Stimulated activated CD8-positive, alpha-beta memory T cell treated with anti-CD3 and anti-CD28 coated beads, Interleukin-7, amount 100 ng/mL, for 24 hours (primary cell): ENCODE measurements at places on chromosomes 11 and 22.

GRCh38 chr11:26028393-26028911 lies 303.5 kb upstream of the ANO3 start:
- DNase-seq = no peak

DNA sequence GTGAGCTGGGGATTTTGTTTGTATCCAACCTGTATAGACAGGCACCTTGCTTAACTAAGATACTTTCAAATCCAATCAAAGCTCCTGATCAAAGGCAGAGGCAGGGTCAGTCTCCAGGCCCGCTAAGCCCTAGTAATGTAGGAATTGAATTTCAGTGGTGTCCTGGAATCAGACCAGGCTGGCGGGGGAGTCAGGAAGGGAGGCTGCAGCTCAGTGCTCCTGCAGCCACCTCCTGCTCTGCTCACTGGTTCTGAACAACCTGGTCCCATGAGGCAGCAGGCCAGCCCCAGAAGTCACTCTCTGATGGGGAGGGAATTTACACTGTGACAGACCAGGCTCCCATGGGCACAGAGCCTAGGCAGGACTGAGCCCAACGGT lies 38.5 kb upstream of the GALNT18 start:
- no peak for DNase-seq

- DNase-seq = no peak
These were observed 11.1 kb downstream of the APOL3 start for GRCh38 chr22:36149441-36149840.

DNA sequence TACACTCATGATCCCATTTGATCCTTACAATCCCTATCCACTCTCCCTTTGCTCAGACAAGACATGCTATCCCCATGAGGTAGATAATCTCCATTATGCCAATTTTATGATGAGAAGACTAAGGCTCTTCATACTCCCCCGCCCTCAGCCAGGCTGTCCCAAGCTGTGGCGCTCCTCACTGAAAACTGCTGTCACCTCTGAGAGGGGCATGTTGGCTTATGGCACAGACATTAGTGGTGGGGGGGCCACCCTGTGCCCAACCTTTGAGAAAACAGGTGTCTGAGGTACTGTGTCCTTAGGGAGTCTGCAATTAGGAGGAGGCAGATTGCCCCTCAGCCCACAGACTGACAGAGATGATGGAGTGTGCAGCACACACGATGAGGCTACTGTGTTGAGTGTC lies 2.4 kb downstream of the DDTL start:
- DNase-seq = no peak

DNA sequence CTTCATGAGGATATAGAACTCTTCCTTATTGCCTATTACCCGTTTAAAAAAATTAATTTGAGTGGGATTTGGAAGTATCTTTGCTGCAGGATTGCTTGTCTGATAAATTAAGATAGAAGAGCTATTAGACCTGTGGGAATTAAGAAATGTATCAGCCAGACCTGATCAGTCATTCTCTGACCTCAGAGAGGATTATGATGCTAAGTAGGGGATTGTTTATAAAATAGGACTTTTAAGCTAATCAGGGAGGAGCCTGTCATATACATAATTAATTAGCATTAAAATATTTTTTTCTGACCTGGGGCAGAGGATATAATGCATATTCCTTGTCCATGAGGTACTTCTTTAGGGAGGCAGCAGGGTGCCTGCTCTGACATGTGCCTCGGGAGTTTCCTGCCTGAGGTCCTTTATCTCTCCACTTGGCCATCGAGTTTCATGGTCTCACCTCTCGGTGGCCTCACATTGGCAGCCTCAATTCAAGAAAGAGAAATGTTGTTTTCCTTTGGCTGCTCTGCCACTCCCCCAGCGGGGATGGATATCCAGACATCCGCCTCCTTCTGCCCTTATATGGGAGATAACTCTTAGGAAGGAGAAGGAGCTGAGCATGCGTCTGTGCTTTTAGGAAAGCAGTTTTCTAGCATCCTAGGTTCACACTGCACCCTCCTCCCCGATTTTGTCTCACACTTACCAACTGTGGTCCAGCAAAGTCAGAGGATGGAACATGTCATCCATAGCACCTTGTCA lies 41.1 kb downstream of the DIXDC1 start:
- DNase-seq = no peak

DNA sequence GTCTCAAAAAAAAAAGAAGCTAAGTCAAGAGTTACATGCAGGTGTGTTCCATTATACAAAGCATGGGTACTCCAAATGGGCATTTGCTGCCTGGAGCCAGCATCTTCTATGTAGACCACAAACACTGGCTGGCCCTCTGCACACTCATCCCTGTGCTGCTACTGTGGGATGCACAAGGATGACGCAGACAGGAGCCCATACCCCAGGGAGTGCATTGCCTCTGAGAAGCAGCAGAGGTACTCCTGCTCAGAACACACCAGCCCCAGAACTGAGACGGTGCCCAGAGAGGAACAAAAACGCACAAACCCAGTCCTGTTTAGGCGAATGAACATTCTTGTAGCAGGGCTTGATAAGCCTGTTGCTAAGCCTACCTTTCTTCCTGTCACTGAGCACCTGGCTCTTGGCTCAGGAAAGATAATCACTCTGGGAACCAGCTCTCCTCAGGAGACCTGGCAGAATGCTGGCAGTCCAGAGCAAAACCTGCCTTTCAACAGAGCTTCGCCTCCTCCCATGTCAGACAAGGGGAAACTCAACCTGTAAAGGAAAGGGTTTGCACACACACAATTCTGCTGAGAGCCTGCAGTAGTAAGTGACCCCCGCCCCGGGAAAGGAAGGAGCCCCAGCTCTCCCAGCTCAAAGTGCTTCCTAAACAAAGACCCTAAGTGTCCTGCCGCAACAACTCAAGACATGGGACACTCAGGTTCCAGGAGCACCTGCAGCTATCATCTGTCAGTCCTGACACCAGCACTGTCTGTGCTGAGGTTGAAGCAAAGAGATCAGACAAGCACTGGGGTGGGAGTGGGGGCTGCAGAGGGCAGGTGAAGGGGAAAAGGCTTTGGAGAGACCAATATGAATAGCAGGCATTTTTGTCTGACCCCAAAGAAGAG lies 145.7 kb downstream of the TENM4 start:
- DNase-seq = no peak

DNA sequence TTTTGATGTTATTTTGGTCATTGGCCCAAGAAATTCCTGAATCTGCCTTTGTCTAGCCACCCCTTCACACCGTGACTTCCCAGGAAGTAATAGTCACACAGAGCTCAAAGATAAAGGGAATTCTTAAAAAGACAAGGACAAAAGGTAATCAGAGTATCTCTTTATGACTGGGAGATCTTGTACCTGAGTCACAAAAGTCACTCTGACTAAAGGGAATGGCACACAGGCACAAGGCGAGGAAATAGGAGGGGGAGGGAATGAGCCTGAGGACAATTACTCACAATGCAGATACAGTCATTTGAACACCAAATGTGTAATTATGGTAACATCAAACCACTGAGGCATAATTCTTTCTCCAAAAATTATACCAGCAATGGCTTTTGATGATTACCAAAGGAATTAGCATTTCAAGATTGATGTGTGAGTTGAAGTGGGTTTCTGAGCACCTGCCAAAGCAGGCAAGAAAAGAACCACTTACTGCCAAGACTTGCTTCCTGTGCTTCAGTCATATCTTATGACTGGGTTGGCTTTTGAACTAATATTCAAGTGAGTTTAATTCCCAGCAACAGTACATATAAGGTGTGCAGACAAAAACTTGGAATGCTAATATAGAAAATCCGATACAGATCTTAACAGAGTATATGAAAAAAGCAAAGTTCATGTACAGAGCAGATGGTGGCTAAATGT lies 856.4 kb downstream of the LRRC4C start:
- DNase-seq = no peak

DNA sequence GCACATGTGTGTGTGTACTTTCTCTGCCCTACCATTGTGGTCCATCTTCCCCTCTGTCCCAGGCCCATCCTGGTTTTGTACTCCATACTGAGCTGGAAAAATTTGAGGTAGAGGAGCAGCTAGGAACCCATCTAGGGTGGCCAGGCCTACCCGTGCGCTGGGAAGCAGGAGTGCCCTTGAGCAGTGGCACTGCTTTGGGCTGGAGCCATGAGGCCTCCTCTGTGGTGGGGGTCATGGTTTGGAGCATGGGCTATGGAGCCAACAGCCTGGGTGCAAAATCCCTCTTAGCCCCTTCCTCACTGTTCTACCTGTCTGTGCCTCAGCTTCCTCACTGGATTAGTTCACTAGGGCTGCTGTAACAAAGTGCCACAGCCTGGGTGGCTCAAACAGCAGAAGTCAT lies 21.9 kb upstream of the ALG8 start:
- DNase-seq = no peak

- no peak for DNase-seq
These were observed 652.8 kb downstream of the KCNA4 start for GRCh38 chr11:29364006-29364405.

- no peak for DNase-seq
These were observed 13.6 kb downstream of the SLC22A12 start for GRCh38 chr11:64604458-64605243.

DNA sequence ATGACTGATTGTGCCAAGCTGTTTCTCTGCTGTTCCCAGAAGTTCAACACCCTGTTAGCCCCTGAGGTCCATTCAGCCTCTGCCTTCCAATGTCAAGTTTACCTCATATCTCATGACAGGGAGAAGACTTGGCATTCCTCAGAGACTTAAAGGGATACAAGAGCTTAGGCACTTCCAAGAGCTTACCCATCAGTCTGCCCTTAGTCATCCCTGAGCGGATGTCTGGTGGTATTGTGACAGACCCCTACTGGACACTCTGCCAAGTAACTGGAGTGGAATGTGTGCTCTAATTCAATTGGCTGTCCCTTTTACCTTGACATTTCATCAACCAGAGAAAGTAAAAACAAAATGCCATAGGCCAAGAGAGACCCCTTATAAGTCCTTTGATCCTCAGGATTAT lies 151.5 kb downstream of the AASDHPPT start:
- DNase-seq = no peak

GRCh38 chr22:19121631-19122142 lies 525 bp downstream of the DGCR2 start:
- DNase-seq = no peak

DNA sequence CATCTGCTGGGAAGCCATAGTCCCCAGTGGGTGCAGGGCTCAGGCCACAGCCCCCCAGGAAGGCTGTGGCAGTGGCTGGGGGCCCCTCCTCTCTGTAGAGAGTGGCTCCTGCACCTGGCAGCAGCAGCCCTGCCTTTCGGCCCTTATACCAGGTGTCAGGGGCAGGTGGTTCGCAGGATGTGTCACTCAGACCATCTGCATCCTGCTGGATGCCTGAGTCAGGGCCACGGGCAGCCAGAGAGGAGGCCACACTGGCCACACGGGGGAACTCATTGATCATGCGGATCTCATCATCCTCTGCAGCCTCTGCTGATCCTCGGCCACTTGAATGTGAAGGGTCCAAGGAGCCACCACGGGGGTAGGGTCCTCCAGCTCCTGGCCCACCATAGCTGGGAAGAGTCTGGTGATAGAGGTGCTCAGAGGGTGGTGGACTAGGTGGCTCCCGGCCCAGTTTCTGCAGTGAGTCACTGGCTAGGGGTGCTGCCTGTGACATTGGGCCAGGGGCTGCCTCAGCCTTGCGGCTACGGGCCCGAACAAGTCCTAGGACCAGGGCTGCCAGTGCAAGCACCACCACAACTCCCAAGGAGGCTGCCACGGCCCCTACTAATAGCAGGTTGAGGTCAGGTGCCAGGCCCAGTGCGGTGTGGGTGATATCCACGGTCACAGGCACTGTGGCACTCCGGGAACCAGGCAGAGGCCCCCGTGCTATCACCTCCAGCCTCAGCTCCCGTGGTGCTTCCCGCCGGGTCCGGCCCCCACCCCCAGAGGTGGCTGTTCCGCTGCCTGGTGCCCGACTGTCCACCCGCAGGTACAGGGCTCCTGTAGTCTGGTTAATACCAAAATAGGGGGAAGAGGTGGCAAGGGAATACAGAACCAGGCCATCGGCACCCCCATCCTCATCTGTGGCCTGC lies 3.3 kb upstream of the TPP1 start:
- no peak for DNase-seq

- DNase-seq = no peak
These were observed 54.2 kb downstream of the CLPB start for GRCh38 chr11:72380132-72380503.

- no peak for DNase-seq
These were observed 9.1 kb downstream of the AP5B1 start for GRCh38 chr11:65771589-65772112.

GRCh38 chr22:31841078-31841827 lies 87.4 kb downstream of the DEPDC5 start:
- DNase-seq = no peak

GRCh38 chr11:112828421-112828820 lies 132.8 kb upstream of the NCAM1 start:
- no peak for DNase-seq

DNA sequence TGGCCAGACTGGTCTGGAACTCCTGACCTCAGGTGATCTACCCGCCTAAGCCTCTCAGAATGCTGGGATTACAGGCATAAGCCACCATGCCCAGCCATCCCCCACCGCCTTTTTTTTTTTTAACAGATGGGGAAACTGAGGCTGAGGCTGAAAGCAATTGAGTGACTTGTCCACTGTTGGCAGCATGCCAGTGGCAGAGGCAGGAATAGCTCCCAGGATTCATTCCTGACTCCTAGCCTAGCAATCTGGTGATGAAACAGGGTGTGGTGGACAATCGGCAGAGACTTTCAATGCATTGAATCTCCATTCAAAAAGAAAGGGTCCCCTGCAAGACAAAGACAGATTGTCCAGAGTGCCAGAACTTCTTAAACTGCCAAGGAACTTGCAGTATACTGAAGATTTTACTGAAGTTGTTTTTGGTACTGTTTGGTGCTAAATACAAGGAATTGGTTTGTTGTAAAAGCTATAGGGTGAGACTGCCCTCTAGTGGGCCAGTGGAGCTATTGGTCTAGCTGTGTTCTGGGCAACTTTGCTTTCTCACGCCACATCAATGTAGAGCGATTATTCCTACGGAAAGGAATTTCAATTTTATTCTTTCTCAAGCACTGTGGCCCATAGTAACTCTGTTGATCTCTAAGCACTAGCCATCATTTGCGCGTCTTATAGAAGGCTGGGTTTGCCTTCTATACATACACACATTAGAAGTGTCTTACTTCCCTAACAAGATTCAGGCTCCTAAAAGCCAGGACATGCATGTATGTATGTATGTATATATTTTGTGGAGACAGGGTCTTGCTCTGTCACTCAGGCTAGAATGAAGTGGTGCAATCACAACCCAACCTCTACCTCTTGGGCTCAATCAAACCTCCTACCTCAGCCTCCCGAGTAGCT lies 21.0 kb downstream of the C22orf31 start:
- peak; percentile 24 for DNase-seq

DNA sequence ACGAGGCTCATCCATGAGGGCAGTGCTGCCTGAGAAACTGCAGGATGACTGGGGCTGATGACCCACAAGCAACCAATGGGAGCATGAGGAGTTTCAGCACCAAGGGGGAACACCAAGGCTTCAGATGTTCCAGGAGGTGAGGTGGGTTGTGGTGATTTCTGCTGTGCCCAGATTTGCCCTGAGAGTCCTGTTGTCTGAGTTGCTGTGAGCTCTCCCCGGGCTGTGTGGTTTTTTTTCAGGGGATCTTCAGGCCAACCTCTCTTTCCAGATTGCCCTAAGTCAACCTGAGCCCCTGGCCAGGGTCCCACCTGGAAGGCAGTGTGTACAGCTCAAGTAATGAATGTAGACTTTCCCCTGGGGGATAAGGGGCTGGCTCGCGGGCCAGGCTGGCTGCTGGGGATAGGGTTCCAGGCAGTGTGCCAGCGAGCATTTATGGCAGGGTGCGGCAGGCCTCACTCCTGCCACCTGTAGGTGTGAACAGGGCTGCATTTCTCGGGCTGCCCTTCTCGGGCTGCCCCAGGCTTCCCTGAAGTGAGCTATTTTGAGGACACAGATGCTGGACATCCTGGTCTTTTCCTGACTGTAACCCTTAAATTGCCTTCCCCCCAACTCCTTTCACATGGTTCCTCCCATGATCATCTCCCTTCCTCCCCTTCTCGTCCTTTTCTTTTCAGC lies 9.8 kb downstream of the SLC22A6 start:
- no peak for DNase-seq
